ENCODE measurements at places on chromosomes 4 and X.
A peak's percentile ranks its signal among the peaks of the same experiment; 100 is the strongest.

GRCh38 chr4:52604215-52604614 is 54.9 kb downstream of the USP46 start:
- no peak for DNase-seq

GRCh38 chr4:117577686-117578311 is 456.5 kb upstream of the NDST3 start:
- DNase-seq: no peak

- no peak for DNase-seq
Observed at GRCh38 chr4:158010361-158010760, 162.5 kb downstream of the GASK1B start.

- DNase-seq: no peak
Observed at GRCh38 chr4:187227907-187228704, 504.4 kb upstream of the FAT1 start.

DNA sequence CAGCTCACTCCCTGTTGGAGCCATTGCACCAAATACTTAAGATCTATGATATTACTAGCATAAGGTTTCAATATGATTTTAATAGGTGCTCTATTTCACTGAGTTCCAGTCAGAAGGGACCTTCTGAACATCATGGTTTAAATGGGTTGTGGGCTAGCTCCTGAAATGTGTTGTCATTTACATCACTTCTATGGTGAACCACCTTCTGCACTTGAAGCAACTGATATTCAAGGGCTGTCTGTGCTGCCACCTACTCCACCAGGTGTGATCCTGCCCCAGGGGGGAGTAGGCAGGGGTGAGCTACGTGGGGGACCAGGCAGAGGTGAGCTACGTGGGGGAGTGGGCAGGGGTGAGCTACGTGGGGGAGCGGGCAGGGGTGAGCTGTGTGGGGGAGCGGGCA is 35.2 kb downstream of the RNF175 start:
- no peak for DNase-seq

DNA sequence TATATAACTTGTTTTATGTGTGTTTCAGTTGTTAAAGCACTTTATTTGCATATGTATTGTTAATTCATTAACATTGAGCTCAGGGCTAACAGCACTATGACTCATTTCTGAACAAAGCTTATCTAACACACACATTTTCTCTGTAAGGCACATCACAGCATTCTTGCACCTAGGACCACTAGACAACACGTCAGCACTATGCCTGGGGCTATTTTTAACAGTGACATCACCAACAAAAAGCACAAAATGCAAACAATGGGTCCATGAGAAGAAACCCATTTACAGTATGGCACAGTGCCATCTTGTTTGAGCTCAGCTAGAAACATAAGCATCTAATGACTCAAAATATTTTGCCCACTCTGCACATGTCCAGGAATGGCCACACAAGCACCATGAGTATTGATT is 124.4 kb downstream of the RELL1 start:
- peak; percentile 73 for DNase-seq

DNA sequence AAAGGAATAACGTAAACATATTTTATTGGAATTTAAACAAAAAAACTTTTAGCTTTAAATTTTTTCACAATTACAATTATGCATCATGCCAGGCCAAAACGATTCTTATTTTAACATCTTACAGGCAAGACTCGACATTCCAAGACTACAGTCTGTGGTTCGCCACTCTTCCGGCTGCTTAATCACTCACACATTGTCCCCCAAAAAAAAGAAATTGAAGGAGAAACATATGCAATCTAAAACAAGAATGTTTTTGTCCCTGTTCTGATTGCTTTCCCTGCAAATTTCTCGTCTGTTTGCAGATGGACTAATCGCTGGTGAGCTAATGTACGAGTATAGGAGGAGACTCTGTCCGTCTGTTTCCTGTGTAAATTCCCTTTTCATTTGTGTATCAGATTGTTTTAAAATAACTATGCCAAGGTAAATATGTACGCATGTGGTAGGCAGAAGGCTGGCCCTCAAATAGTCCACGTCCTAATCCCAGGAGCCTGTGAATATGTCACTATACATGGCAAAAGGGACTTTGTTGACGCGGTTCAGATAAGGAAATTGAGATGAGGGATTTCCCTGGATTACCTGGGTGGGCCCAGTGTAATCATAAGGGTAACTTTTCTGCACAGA is 37.7 kb upstream of the MTNR1A start:
- DNase-seq: no peak

GRCh38 chr4:74738464-74739143 is 55.7 kb downstream of the BTC start:
- no peak for DNase-seq

GRCh38 chr4:158540125-158540907 is 18.6 kb downstream of the RXFP1 start:
- no peak for DNase-seq

- no peak for DNase-seq
Observed at GRCh38 chrX:153812220-153812619, 17.8 kb downstream of the SSR4 start.

DNA sequence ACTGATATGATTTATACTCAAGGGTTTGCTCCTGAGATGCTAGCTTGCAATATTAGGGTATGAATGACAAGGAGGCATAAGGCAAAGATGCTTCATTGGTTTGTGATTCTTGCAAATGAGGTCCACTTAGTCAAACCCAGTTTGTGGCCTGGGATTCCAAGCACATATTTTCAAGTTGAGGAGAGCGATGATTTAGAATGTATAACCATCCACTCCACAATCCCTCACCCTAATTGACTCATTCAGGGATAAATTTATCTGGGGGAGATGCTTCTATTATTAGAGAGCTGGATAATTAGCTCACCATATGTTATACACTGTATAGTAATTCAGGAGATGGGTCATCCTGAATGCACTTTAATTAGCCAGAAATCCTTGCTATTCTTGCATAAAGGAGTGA is 118.3 kb upstream of the PUDP start:
- no peak for DNase-seq

DNA sequence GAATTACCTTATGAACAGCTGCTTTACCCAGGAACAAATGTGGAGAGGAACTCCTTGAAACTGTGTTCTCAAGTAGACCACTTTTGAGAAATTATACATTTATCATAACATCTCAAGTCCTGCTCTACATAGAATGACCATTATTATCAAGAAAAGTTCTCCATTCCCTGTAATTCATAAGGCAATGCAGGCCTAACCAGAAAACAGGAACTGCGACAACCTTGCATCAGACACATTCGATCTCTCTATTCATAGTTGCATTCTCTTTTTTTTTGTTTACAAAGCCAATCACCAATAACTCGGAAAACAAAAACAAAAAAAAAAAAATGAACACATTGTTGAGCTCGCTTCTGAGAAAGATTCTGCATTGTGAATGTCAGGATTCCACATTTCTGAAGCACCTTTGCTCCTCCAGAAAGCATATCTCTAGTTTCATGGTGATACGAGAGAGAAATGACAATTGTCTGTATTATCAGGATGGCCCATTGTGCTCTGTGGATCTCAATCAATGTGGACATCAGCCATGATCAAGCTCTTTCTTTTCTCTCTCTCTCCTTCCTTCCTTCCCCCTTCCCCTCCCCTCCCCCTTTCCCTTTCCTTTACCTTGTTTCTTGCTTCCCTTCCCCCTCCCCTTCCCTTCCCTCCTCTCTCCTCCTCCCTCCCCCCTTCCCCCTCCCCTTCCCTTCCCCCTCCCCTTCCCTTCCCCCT is 32.4 kb upstream of the CD99 start:
- DNase-seq: no peak

DNA sequence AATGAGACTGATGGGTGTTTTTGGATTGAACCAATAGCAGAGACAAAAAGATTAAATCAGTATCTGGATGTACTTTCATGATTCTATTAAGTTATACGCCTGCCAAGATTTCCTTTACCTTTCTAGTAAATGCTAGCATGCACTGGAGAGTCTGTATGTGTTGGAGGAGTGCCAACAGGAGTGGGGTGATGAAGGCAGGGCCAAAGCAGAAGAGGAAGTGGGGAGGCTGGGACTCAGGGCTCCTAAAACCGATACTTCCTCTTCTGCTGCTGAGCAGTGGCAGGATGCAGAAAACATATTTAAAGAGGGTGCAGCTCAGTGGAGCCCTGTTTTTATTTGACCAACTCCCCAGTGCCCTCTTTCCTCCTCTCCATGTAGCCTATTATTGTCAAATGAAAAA is 5.6 kb downstream of the CYSLTR1 start:
- no peak for DNase-seq

DNA sequence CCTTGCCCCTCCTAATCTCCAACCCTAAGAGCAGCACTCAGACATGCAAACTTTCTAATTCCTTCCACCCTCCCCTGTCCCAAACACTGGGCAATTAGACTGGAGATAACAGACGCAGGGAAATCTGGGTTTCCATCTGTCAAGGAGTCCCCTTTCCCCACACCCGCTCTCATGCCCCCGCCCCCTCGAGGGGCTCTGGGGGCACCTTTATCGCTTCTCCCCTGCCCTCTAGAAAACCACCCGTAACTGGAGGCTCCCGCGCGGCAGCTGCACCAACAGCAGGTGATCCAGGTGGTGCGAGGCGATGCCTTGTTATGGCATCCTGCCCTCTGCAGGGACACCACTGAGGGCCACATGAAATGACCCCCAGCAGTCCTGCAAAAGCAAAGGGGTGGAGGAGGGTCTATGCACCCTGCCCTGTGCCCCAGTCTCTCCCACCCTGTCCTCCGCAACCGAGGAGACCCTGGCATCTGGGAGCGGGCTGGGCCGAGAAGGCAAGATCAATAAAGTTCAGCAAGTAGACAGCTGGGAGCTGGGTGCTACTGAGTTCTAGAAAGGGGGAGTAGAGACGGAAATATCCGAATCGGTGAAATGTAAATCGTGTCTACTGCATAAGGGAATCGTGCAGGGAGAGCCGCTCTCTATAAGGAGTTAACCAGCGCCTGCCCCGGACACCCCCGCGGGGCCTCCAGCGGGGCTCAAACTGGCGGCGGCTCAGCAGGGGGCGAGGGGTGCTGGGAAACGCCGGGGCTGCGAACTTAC is 1.6 kb downstream of the KCTD8 start:
- no peak for DNase-seq

GRCh38 chr4:42280327-42281095 is 116.8 kb upstream of the SHISA3 start:
- peak; percentile 1 for DNase-seq

DNA sequence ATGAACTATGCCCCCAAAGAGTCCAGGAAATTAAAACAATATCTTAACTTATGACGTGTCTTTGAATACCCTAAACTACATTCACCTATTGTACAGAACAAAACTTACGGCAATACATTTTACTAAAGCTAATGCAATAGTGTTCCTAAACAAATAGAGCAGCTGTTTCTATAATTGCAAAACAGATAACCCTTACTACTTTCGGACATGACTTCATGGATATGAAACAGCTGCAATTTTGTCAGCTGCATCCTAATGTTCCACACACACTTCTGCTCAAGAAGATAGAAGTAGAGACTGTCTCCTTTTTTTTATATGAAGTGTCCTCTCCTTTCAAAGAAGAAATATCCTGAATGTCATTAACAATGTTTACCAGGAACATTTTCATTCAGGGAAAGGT is 174.9 kb downstream of the ACTRT1 start:
- no peak for DNase-seq

DNA sequence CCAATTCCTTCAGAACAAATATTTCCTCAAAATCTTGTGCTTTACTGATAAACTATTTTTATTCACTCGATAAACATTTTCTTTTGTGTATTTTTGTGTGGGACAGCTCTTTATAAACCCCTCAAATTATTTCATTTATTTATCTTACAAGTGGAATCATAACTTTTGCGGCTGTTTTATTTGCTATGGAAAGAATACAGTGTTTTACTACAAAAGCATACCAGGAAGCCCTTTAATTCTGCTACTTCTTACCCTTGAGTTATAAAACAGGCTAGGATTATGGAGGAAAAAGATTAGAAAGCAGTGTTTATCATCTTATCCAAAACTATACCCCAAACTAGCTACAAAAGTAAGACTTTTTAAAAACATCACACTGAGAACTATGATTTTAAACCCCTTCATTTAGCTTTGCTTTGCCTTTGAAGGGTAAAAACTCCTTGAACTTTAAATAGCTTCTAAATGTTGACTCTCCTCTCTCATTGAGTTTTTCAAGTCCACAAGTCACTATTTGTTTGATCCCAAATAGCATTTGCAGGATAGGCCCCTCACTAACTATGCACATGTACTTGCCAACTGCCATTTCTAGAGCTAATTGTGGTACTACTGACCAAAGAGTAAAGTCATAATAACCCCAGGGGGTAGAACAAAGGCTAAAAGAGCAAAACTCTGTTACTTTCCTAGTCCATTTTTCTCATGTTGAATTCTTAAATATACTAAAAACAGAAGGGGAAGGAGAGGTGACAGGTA is 45.8 kb upstream of the SGMS2 start:
- no peak for DNase-seq

DNA sequence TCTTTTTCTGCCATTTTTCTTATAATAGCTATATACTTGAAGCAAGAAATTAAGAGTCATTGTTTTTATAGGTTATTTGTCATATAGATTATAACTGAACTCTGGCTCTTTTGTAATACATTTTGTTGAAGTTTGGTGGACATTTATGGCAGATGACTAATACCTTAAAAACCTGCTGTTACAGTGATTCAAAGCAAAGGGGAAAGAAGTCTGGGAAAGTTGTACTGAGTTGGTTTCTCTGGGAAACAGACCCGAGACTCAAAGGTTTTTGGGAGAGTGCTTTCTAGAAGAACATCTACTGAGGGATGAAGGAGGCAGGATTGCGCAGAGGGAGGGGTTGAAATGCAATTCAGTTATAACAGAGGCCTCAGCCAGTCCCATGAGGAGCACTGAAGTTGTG is 35.9 kb downstream of the NAP1L5 start:
- DNase-seq: no peak

GRCh38 chrX:82163701-82164100 is 961.8 kb downstream of the SH3BGRL start:
- DNase-seq: no peak

DNA sequence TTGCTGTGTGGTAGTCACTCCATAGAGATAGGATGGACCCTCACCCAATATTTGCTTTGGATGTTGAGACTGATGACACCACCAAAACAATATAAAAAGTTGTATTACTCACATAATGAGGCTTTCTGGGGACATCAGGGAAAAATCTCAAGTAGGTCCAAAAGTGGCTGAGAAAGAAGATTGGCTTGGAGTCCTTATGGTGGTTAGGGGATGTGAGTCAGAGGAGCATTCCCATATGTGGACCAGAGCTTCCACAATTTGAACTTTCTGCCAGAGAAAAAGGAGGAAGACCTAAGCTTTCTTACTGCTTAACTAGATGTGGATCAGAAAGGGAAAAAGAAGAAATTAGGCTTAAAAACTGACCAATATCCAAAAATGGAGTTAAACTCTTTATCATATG is 460.5 kb downstream of the SH3BGRL start:
- DNase-seq: no peak

DNA sequence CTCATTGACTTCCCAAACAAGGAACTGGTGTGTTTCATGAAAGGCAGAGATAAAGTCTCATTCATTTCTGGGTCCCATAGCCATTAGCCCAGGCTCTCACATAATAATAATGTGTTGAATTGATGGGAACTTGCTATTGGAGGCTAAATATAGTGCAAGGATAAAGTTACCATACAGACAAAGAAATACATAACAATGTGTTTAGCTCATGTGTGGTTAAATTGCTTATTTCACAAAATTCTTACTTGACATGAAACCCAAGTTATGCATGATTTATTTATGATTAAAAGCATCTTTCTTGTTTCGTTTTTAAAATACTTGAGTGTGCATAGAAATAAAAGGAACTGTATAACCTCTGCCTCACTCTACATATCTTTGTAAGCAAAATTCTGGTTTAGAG is 37.3 kb upstream of the LPAR4 start:
- no peak for DNase-seq

- DNase-seq: no peak
Observed at GRCh38 chrX:11244636-11245035, 48.6 kb upstream of the AMELX start.

All from Calu3 (cell line).